Thymus (tissue), 14 donors: ENCODE measurements at places on chromosomes 5 and 9. TPM values are rescaled to one million over a fixed set of nuclear protein-coding genes. Genes with fewer than 3 reads are reported as not detected.

DNA sequence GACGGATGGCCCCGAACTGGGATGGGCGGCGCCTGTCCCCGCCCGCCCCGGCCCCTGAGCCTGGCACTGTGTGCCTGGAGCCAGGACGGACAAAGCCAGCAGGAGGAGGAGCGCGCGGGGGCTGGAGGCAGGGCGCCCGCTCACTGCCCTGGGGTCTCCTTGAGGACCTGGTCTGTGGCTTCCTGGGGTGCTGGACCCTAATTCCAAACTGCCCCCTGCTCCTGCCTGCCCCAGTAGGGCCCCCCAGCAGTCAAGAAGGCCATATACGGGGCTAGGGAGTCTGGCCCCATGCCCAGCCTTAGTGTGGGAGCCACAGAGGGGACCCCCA is 29.2 kb upstream of the RXRA start:
- no peak overlapping the region for H3K4me3 ChIP-seq
- H3K27ac ChIP-seq, result no peak overlapping the region
- no peaks in the 10 kb centered on the region for H3K36me3 ChIP-seq
- H3K4me1 ChIP-seq, result peaks cover 18% of the 10 kb centered on the region
- peaks cover 4% of the 10 kb centered on the region for H3K27me3 ChIP-seq
- DNase-seq, result no peak

DNA sequence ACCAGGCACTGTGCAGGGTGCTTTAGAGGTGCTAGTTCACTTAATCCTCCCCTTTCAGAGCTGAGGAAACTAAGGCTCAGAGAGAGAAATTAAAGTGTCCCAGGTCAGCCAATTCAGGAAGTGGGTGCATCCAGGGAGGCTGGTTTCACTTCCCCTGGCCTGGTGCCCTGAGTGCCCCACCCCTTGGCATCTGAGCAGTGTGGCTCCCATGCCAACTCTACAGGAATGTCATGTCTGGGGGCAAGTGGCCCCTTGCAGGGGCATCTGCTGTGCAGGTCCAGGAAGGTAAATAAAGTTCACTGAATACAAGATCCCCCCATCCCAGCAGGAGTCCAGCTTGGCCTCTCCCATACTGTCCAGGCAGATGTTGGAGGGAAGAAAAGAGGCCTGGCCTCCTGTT is 4.4 kb upstream of the N4BP3 start:
- no peak overlapping the region for H3K4me3 ChIP-seq
- peaks cover 6% of the 10 kb centered on the region for H3K4me1 ChIP-seq
- peaks cover 15% of the 10 kb centered on the region for H3K27me3 ChIP-seq
- H3K27ac ChIP-seq, result no peak overlapping the region

- H3K4me1 ChIP-seq, result no peaks in the 10 kb centered on the region
- H3K27ac ChIP-seq, result no peak overlapping the region
- no peak for DNase-seq
- no peaks in the 10 kb centered on the region for H3K27me3 ChIP-seq
- H3K4me3 ChIP-seq, result no peak overlapping the region
Observed at GRCh38 chr9:4887556-4887955, 94.8 kb downstream of the RCL1 start.

DNA sequence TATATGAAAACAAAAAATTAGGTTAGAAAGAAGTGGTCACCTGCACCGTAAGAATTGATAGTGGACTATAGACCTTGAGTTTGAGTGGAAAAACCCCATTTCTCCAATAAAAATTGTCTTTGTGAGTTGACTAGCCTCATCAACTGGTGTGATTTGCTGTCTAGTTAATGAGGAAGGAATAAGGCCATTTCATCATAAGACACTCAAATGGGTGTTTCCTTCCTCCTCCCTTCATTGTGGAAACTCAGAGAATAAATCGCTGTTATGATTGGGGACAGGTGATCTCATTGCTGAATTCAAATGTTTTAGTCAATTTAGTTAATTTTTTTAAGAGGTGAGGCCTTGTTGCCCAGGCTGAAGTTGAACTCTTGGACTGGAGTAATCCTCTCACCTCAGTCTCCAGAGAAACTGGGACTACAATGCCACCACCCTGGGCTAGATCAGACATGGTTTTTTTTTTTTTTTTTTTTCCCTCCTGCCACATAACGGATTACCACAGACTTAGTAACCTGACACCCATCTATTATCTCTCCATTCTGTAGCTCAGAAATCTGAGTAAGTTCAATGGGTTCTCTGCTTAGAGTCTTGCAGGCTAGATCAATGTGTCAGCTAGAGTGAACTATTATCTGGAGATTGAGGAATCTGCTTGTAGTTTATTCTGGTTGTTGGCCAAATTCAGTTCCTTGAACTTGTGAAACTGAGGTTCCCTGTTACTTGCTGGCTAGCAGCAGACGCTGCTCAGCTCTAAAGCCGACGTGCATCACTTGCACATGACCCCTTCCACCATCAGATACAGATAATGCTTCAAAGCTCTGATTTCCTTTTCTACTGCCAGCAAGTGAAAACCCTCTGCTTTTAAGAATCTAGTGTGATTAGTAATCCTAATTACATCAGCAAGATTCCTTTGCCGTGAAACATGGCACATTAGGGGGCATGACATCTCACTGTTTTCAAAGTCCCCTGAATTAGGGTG is 663.8 kb upstream of the CDH9 start:
- H3K4me3 ChIP-seq, result no peak overlapping the region
- no peaks in the 10 kb centered on the region for H3K27me3 ChIP-seq
- DNase-seq, result no peak
- H3K36me3 ChIP-seq, result no peaks in the 10 kb centered on the region

GRCh38 chr5:66929995-66930394 is 266.6 kb downstream of the CD180 start:
- no peaks in the 10 kb centered on the region for H3K36me3 ChIP-seq
- H3K4me1 ChIP-seq, result no peaks in the 10 kb centered on the region
- H3K27me3 ChIP-seq, result no peaks in the 10 kb centered on the region
- DNase-seq, result no peak
- H3K27ac ChIP-seq, result no peak overlapping the region

- no peak for DNase-seq
- no peaks in the 10 kb centered on the region for H3K27me3 ChIP-seq
- no peak overlapping the region for H3K4me3 ChIP-seq
- H3K27ac ChIP-seq, result no peak overlapping the region
- peaks cover 84% of the 10 kb centered on the region for H3K4me1 ChIP-seq
- no peaks in the 10 kb centered on the region for H3K36me3 ChIP-seq
Observed at GRCh38 chr9:89527084-89527483, 29.2 kb upstream of the SEMA4D start.

GRCh38 chr5:139985733-139986132 is 57.4 kb downstream of the NRG2 start:
- H3K27me3 ChIP-seq, result no peaks in the 10 kb centered on the region
- DNase-seq, result no peak
- no peaks in the 10 kb centered on the region for H3K4me1 ChIP-seq
- H3K27ac ChIP-seq, result no peak overlapping the region
- H3K36me3 ChIP-seq, result no peaks in the 10 kb centered on the region

GRCh38 chr9:22363421-22363887 is 83.2 kb upstream of the DMRTA1 start:
- no peaks in the 10 kb centered on the region for H3K4me1 ChIP-seq
- H3K27ac ChIP-seq, result no peak overlapping the region

GRCh38 chr5:141657937-141658545 is 6.8 kb upstream of the FCHSD1 start:
- no peaks in the 10 kb centered on the region for H3K36me3 ChIP-seq
- H3K4me1 ChIP-seq, result no peaks in the 10 kb centered on the region
- DNase-seq, result no peak
- no peak overlapping the region for H3K4me3 ChIP-seq

GRCh38 chr5:24773261-24773660 is 128.5 kb upstream of the CDH10 start:
- DNase-seq, result no peak
- H3K27ac ChIP-seq, result no peak overlapping the region
- no peak overlapping the region for H3K4me3 ChIP-seq
- no peaks in the 10 kb centered on the region for H3K27me3 ChIP-seq

GRCh38 chr5:59128646-59129290 is 545.9 kb downstream of the RAB3C start:
- peaks cover 27% of the 10 kb centered on the region for H3K4me1 ChIP-seq
- no peak overlapping the region for H3K4me3 ChIP-seq
- no peak for DNase-seq
- H3K27ac ChIP-seq, result no peak overlapping the region

DNA sequence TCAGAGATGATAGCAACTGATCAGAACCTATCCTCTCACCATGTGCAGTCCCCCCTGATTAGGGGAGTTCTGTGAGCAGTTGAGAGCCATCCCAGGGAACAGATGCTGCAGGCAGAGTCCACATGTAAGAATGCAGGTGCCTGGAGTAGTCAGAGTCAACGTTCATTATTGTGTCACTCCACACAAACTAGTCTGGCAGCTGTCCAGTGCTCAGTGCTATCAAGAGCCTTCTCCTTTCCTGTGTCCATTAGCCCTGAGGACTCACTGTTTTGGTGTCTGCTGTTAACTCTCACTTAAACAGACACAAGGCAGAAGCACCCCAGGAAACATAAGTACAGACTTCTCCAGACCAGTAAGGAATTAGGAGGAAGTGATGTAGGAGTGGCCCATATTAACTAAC is 2.5 kb downstream of the SH3TC2 start:
- H3K4me3 ChIP-seq, result no peak overlapping the region
- no peak overlapping the region for H3K27ac ChIP-seq
- H3K4me1 ChIP-seq, result no peaks in the 10 kb centered on the region
- H3K27me3 ChIP-seq, result no peaks in the 10 kb centered on the region
- no peaks in the 10 kb centered on the region for H3K36me3 ChIP-seq
- DNase-seq, result no peak

GRCh38 chr9:133690081-133690561 is 48.0 kb downstream of the SARDH start:
- H3K4me3 ChIP-seq, result no peak overlapping the region
- H3K27ac ChIP-seq, result no peak overlapping the region
- no peaks in the 10 kb centered on the region for H3K4me1 ChIP-seq
- peaks cover 9% of the 10 kb centered on the region for H3K36me3 ChIP-seq

GRCh38 chr5:36881807-36882206 is 5.2 kb downstream of the NIPBL start:
- H3K4me1 ChIP-seq, result peaks cover 5% of the 10 kb centered on the region
- no peak overlapping the region for H3K4me3 ChIP-seq
- peaks cover 7% of the 10 kb centered on the region for H3K36me3 ChIP-seq
- no peaks in the 10 kb centered on the region for H3K27me3 ChIP-seq
- DNase-seq, result no peak

DNA sequence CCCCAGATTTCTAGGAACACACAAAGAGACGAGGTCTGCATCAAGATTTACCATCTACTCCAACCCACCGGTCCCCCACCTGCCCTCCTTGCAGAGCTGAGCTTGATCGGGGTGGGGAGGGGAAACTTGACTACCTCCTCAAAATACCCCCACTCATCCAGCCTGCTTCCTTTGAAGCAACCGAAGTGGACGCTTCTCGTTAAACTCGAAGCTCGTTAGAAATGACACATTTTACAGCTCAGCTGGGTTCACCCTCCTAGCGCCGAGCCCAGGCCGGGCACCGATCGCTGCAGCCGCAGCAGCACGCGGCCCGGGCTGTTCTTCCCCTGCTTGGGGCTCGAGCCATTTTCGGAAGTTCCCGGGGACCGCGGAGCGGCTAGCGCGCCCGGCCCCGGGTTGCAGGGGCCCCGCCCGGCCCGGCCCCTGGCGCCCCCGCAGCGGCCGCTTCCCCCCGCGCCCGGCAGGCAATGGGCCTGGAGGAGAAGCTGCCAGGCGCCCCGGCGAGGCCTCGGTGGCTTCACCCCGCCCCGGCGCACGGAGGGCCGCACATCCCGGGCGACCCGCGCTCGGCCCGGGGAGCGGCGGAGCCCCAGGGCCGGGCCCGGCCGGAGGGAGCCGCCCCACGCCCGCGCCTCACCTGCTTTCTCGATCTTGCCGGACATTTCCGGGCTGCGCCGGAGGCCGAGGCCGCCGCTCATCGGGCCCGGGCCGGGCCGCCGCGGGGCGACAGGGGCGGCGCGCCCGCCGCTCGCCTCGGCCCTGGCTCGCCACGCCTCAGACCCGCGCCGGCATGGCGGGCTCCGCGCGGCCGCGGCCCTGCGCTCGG is 530 bp downstream of the RAPGEF1 start:
- H3K4me1 ChIP-seq, result peaks cover 31% of the 10 kb centered on the region
- no peak for DNase-seq
- H3K36me3 ChIP-seq, result peaks cover 4% of the 10 kb centered on the region
- peak overlapping the region; percentile 66 for H3K4me3 ChIP-seq
- H3K27me3 ChIP-seq, result no peaks in the 10 kb centered on the region

DNA sequence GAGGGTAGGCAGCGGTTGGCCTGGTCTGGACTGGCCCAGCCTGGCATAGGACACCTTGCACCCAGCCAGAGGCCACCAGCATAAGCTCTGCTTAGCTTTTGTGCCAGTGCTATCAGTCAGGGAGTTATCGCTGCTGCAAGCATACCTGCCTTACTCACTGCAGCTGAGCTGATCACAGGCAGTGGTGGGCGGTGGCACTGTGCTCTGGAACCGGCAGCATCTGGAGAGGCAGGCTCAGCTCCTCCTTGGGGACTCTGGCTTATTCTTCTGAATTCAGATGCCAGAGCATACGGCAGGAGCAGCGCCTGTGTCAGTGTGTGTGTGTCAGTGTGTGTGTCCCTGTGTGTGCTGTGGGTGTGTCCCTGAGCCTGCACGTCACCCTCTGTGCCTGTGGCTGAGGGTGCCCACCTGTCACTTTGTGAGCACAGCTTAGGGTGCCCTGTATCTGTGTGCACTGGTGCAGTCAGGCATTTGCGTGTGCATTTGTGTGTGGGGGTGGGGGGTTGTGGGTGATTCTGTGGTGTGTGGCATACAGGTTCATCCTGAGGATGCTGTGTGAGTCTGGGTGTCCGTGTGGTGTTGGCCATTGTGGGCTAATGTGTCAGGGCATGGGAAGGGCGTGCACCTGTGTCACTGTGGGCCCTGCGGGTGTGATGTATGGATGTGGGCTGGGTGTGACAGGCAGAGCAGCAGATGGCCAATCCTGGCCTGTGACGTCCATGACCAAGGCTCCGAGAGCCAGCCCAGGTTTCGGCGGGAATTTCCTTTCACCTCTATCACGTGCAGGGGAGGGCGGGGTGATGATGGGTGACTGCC is 23.5 kb downstream of the LMX1B start:
- no peak overlapping the region for H3K27ac ChIP-seq
- H3K4me3 ChIP-seq, result no peak overlapping the region
- H3K36me3 ChIP-seq, result no peaks in the 10 kb centered on the region
- no peaks in the 10 kb centered on the region for H3K4me1 ChIP-seq
- peaks cover 100% of the 10 kb centered on the region for H3K27me3 ChIP-seq
- DNase-seq, result no peak

- DNase-seq, result no peak
- no peak overlapping the region for H3K27ac ChIP-seq
- no peaks in the 10 kb centered on the region for H3K27me3 ChIP-seq
Observed at GRCh38 chr9:78697618-78698017, 400.7 kb downstream of the PSAT1 start.

GRCh38 chr5:133382661-133383579 is 229.4 kb downstream of the FSTL4 start:
- H3K27me3 ChIP-seq, result peaks cover 38% of the 10 kb centered on the region
- no peak overlapping the region for H3K4me3 ChIP-seq
- H3K36me3 ChIP-seq, result no peaks in the 10 kb centered on the region

RNF183 gene
- polyA plus RNA-seq, result 0.46 TPM

TYRP1 gene
- 0.09 TPM for polyA plus RNA-seq

CTNND2 gene
- 0.41 TPM for polyA plus RNA-seq

SPAG8 gene
- 3.4 TPM for polyA plus RNA-seq

SPATA31A1 gene
- 0.02 TPM for polyA plus RNA-seq

CRHBP gene
- 0.78 TPM for polyA plus RNA-seq

PNPLA7 gene
- 11.5 TPM for polyA plus RNA-seq

SPINK5 gene
- polyA plus RNA-seq, result 41.6 TPM
